WERI-Rb-1 (cell line): ENCODE measurements at places on chromosomes 12 and 14.

- DNase-seq = no peak
These were observed 124.1 kb downstream of the GALC start for GRCh38 chr14:87868920-87869319.

- no peak for DNase-seq
These were observed 37.8 kb downstream of the ATF7IP start for GRCh38 chr12:14403293-14403692.

GRCh38 chr14:66242001-66242400, 244.2 kb upstream of the CCDC196 start:
- no peak for DNase-seq

GRCh38 chr14:40221428-40221827, 789.2 kb upstream of the FBXO33 start:
- no peak for DNase-seq

DNA sequence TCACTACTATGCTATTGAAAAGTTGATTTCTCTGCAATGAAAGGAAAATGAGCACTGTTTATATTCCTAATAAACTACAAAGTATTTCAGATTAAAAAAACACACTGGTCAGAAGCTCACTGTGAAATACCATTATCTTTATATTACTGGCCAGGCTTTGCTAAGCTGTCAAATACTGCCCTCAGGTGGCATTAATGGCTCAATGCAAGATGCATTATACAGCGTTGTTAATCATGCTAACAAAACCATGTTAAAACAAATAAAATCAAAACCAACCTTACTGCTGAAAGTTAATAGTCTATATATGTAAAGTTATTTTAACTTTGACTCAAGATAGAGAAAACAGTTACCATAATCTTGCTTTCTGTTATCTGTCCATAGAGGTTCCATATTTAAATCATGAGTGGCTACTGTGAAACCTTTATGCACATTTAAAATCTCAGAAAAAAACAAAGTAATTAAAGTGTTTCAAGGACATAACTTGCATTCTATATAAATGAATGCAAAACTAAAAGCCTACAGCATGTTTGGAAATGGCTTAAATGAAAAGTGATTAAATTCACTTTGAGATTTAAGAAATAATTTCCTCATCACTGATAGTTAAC, 121.7 kb downstream of the RALGAPA1 start:
- DNase-seq = peak; percentile 48
